Renal cortical epithelial cell (primary cell): ENCODE measurements at places on chromosomes 7 and 10. TPM values are rescaled to one million over a fixed set of nuclear protein-coding genes. Genes with fewer than 3 reads are reported as not detected.

GRCh38 chr10:8073691-8074416, 19.4 kb downstream of the GATA3 start:
- DNase-seq = no peak

The CCDC172 gene
- total RNA-seq = not detected in 2 replicates

DNA sequence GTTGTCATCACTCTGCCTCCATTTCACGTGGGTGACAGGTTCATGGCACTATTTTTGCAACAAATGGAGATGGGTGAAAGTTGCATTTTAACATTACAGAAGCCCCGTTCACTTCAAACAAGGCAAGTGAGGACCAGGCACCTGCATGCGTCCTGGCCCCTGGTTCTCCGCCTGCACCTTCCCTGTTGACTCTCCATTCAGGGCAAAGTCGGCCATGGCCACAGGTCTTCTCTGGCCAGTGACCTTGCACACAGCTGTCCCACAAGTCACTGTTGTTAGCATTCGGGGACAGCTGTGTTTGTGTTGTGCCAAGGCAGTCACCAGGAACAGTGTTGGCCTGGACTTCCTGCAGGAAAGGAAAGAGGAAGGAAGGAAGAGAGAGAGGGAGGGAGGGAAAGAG, 554.9 kb downstream of the TCERG1L start:
- no peak for DNase-seq

The ARID5B gene
- 12.2 and 53.9 TPM in 2 replicates for total RNA-seq

The NEURL1 gene
- 0.05 and 1.4 TPM in 2 replicates for total RNA-seq

- no peak for DNase-seq
Measured at GRCh38 chr7:50731703-50732582, 50.8 kb downstream of the GRB10 start.

GRCh38 chr7:153514032-153514431, 538.2 kb upstream of the DPP6 start:
- DNase-seq = no peak

- no peak for DNase-seq
Measured at GRCh38 chr7:8131694-8132605, 130.0 kb downstream of the ICA1 start.

DNA sequence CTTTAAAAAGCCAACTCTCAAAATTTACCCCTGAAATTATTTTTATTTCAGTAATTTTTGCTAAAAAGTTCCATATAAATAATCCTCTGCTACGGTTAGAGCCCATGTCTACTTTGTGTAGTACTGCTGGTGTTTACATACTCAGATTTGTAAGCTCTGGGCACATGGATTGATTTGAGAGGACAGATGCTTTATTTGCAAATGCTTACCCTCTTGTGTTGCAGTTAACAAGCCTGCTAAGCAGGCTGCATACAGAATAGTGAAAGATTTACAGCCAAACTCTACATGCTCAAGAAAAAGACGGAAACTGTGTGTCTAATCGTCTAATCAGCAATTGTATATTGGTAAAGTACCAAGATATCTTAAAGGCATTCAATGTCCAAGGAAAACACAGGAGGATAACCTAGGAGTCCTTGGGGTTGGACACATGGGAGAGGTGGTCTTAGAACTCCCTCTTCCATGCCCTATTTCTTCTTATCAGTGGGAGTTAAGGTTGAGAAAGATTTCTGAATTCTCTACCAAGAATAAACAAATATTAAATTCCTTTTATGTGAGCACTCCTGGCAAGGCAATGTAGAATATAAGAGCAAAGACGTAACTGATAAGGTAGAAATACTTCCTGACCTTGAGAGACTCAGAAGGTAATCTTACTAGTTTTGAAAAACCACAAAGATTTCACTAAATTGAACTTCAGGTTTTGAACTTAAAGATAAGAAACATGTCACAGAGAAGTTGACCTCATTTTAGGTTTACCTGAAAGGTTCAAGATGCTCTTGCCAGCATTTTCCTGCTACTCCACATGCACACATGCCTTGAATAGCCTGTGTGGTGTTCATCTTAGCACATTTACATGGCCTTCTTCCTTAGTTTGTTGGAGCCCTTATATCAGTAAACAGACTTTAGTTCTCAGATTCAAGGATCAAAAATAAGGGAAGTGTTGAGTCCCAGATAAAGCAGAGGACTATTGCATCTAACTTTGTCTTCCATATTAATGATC, 1216.5 kb downstream of the SORCS3 start:
- DNase-seq = no peak

DNA sequence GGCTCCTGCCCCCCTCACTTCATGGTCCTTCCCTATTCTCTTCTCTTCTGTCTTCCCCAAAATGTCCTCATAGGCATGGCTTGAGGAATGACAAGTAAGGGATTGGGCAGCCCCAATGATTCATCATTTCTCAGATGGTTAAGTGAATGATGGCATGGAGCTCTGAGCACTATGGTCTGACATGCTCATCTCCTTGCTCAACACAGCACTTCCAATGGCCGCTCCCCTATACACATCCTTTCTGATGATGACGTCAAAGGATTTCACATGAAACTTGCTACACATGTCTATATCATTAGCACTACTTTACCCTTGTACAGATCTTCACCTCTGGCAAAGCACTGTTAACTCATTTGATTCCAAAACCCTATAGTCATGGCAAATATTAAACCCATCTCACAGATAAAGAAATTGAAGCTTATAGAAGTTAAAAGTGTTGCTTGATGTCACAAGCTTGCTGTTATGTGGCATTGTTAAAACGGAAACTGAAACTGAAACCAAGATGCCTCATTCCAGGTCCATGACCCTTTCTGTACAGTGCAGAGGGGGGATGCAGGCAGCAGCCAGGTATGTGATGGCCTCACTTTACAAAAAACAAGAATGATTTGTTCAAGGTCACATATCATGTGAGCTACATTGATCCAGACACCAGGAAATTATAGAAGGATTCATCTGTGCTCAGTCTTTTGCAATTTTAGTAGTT, 90.0 kb upstream of the PLXNA4 start:
- peak; percentile 8 for DNase-seq

The NOLC1 gene
- 36.5 and 57.6 TPM in 2 replicates for total RNA-seq

The OR2A12 gene
- not detected in 2 replicates for total RNA-seq

DNA sequence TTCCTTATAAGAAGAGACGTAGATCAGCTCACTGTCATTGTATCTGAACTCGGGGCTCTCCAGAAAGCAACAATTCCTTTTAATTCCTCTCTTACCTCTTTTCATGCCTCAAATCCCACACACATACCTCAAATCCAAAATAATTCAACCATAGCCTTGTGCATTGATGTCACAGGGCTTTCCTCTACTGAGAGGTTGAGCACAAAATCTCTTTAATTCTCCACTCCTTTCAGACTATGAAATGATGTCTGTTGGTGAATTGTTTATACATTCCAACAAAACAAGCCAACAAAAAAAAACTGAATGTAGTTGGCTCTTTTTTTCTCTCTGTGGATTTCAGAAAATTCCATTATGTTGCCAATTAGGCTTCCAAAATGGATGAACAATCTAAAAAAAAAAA, 53.2 kb downstream of the BPGM start:
- DNase-seq = no peak

GRCh38 chr7:16347066-16347826, 74.1 kb downstream of the CRPPA start:
- DNase-seq = peak; percentile 43

GRCh38 chr10:118910702-118911101, 118.8 kb upstream of the NANOS1 start:
- no peak for DNase-seq

The HKDC1 gene
- 51.7 and 117 TPM in 2 replicates for total RNA-seq

GRCh38 chr7:2887816-2888215, 43.7 kb upstream of the GNA12 start:
- DNase-seq = no peak

- DNase-seq = no peak
Measured at GRCh38 chr10:28411648-28412047, 108.8 kb upstream of the MPP7 start.

GRCh38 chr10:5666008-5666840, at the start of gene ASB13:
Gene ASB13, minus strand, starts transcription at chr10:5666595. Its CDS starts 44 bp downstream, at chr10:5666551.
- DNase-seq = no peak

- DNase-seq = peak; percentile 48
Measured at GRCh38 chr10:11036424-11037011, 18.8 kb downstream of the CELF2 start.

The ADIRF gene
- 49.3 TPM in 1 of 2 replicates, not detected in the other for total RNA-seq

DNA sequence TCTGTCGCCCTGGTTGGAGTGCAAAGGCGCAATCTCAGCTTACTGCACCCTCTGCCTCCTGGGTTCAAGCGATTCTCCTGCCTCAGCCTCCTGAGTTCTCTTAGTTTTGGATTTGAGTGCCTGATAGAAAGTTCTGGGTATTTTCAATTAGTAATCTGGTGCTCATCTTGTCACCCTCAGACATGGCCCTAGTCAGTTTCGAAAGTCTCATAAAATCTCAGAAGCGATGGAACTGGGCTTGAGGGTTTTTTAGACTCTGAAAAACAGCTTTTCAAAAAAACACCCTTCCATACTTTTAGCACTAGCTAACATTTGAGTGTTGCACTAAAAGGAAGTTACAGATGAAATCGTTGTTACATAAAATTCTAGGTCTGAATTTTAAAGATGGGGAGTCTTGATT, 9.4 kb upstream of the PIP4K2A start:
- DNase-seq = no peak

DNA sequence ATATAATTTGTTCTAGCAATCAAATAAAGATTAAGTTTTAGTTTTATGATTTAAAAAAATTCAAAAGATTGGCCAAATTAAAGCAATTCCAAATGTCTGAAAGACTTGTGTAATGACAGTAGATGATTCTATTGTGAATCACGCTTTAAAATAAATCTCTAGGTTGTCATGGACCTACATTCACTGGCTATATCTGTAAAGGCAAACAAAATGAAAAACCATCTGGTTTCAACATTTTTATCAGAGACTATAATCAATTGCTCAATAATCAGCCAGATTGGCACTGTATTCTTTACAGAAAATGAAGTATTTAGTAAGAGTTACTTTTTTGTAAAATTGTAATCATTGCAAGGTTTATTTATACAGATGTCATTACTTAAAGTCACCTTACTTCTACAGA, 60.7 kb downstream of the DGKB start:
- DNase-seq = no peak

GRCh38 chr10:111821871-111822270, 361.7 kb downstream of the GPAM start:
- DNase-seq = no peak

The SLC18A3 gene
- total RNA-seq = 0.10 TPM in 1 of 2 replicates, not detected in the other

DNA sequence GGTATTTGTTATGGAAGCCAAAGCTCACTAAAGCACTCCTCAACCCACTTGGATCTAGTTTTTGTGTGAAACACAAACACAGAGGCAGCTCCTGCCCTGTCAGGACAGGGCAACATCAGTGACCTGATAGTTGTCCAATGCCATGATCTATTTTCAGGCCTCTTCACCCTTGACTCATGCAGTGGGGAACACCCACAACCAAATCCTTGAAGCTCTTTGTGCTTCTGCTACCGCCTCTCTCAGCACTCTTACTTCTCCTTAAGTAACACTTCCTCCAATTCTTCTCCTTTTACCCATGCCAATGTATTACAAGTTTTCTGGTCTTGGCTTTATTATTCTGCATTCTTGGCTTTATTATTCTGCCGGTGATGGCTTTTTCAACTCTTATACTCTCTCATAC, 425.3 kb downstream of the INHBA start:
- no peak for DNase-seq

GRCh38 chr10:112801004-112801403, 149.0 kb upstream of the TCF7L2 start:
- DNase-seq = no peak

DNA sequence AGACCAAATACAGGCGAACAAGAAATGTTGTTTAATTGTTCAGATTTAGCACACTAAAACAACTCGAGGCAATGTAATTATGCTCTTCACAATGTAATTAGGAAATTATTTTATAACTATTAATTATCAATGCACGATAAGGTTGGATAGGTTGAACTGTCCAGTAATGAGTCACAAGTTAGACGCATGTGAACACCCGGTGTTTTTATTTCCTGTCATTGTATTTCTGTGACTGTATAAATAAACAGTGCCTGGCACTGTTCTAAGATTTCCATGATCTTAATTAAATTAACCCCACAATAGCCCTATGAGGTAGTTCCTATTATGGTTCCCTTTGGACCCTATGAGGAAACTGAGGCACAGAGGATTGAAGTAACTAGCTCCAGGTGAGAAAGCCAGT, 26.2 kb downstream of the C10orf105 start:
- DNase-seq = peak; percentile 51

DNA sequence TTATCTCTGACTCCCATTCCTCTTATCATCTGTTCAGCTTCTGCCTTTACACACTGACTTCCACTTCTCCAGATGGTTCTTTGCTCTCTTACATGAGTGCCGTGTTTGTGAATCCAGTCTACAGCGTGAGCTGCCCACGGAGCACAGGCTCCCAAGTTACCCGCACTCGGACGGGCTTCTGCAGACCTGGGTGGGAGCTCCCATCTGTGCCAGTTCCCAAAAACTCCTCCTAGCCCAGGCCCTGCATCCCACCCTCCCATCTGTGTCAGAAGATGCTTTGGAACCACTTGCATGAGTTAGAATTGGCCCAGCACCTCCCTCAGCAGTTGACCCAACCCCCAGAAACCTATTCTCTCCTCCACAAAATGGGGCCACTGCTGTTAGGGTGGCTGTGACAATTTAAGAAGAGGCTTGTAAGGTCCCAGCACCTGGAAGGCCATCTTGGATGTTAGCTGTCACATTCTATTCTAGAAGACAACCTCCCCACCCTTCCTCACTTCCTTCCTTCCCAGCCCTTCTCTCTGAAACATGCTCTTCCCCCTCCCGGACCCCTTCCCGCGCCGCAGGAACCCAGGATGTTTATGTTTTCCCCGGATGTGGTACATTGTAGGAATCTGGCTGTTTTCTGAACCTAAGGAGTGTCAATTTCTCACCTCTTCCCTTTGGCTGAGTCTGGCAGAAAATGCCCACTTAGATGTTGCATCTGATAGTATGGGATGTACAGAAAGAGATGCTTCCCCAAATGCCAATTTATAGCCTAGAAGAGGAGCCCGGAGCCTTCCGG, 79.2 kb downstream of the CCDC3 start:
- DNase-seq = no peak

GRCh38 chr7:146831875-146832274, 715.3 kb downstream of the CNTNAP2 start:
- no peak for DNase-seq

The AKR1E2 gene
- total RNA-seq = 5.4 and 6.0 TPM in 2 replicates

The RAMP3 gene
- total RNA-seq = 0.40 TPM in 1 of 2 replicates, not detected in the other

DNA sequence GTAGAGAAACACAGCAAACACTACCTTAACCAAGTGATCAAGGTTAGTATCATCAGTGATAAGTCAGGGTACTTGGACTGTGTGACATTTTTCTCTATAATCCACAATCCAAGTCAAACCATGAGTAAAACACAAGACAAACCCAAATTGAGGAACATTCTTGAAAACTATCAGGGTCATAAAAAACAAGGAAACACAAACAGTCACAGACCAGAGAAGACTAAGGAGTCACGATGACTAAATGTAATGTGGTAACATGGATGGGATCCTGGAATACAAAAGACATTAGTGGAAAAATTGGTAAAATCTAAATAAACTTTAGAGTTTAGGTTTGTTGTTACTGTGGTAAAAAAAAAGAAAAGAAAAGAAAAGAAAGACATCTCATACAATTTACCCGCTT, 103.8 kb downstream of the ARMH3 start:
- DNase-seq = no peak

The UBE2H gene
- 126 and 201 TPM in 2 replicates for total RNA-seq
